A172 (cell line): ENCODE measurements at places on chromosomes 11 and 22. TPM values are rescaled to one million over a fixed set of nuclear protein-coding genes. Genes with fewer than 3 reads are reported as not detected.

GRCh38 chr11:122201106-122201505, 85.1 kb upstream of the BLID start:
- DNase-seq = no peak

DNA sequence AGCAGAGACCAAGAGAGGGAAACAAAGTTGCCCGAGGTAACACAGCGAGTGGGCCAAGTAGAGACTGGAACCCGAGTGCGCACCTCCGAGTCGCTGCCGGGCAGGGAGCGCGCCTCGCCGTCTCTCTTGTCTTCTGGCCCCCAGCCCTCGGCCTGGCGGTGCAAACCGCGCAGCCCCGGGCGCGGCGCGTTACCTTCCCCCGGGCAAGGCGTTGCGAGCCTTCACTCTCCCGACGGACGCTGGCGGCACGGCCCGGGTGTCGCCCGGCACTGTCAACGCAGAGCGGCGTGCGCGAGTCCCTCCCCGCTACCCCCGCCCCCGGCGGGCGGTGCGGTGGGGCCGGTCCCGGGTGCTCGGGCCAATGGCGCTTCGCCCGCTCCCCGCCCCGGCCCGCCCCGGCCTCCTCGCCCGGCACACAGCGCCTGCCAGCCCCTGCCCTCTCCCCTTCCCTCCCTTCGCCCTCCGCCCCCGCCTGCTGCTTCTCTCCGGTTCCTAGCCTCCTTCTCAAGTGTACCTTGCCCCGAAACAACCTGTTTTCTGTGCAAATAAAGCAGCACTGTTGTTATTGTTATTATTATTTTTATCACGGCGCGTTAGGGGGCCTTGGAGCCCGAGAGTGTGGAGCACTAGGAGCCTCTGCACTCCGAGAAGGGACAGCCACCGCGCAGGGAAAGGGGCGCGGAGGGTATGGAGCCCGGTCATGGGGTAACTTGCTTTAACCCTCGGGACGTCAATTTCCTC, at the start of gene SYTL2:
SYTL2 (minus strand) TSS at position 271 of the 741 bp plus-strand sequence. CDS start 53,416 bp downstream, outside the sequence.
- peak; percentile 12 for DNase-seq

APOBEC3A gene
- not detected in 2 replicates for total RNA-seq

THY1 gene
- total RNA-seq = 276 and 329 TPM in 2 replicates

TSPAN32 gene
- 13.3 and 16.9 TPM in 2 replicates for total RNA-seq

RGL4 gene
- total RNA-seq = not detected in 2 replicates

PDGFD gene
- total RNA-seq = 14.4 and 15.8 TPM in 2 replicates
